ENCODE measurements at places on chromosomes 13 and 19.

GRCh38 chr13:87953381-87953780 lies 282.2 kb downstream of the SLITRK5 start:
- DNase-seq = no peak

DNA sequence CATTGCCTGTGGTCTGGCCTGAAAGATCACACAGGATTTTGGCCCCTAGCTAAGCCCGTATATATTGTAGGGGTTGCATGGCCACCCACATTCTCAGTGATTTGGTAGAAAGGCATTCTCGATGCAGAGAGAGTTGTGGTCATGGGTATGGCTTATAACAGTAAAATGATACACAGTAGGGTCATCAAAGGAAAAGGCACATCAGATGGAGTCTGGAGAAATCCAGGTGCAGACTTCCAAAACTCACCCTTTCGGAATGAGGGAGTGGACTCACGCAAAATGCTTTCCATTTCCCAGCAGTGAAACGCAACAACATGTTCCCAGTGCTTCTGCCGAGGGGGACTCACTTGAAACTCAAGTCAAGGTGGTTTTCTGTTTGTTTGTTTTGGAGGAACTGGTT lies 802.5 kb upstream of the SLITRK1 start:
- DNase-seq = no peak

DNA sequence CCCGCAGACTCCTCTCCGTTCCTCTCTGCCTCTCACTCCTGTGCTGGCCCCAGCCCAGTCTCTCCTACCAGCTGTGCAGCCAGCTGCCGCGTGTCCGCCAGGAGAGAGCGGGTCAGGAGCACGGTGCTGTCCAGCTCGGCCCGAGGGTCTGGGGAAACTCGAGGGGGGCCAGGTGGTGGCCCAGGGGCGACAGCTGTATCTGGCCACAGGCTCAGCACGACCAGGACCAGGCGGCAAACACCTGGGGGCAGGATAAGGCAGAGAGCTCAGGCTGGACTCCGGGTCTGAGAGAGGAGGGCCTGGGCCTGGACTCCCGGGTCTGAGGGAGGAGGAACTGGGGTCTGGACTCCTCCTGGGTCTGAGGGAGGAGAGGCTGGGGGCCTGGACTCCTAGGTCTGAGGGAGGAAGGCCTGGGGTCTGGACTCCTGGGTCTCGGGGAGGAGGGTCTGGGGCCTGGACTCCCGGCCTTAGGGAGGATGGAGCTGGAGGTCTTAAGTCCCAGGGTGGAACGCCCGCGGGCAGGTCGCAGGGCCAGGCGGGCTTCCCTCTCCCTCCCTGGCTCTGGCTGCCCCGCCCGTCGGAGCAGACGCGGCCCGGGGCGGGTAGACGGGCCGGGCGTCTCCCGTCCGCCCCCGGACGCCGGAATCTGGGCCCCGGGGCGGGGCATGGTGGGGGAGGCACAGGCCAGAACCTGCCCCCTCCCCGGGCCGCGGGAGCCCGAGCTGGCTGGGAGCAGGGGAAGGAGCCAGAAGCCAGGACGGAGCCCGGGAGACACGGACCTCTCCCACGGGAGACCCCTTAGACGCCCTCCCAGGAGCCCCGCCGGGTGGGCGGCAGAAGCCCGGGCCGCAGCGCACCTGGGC lies 1.3 kb downstream of the IL11 start:
- DNase-seq = no peak

DNA sequence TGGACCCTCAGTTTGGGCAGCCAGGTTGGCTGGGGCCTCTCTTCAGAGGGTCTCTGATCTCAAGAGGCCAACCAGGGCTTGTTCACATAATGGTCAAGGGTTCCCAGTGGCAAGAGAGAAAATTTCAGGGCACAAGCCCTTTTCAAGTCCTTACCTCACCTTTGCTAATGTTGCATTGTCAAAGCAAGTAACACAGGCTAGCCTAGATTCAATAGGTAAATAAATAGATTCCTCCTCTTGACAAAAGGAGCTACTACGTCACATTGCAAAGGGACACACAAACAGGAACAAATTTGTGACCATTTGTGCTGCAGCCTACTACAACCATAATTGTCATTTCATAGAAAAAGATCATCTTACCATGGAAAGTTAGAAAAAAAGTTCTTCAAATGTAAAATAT lies 33.9 kb upstream of the FRY start:
- DNase-seq = no peak

DNA sequence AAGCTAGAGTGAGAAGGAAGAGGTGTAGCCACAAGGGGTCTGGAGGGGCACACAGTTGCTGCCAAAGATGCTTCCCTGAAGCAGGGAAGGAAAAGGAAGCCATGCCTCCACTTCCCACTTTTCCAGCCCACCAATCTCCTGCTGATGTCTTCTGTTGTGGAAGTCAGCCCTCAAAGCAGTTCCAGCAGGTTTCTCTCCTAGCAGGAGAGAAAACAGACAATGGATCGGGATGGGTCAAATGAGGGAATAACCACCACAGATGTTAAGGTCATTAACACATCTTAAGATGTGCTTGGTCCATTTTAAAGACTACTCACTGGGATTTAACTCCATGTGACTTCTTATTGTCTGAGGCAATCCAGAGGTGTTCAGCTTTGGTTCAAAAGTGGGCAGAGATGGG lies 284.1 kb upstream of the SOX21 start:
- DNase-seq = no peak

- no peak for DNase-seq
Observed at GRCh38 chr19:48656840-48657474, 11.0 kb upstream of the CA11 start.

DNA sequence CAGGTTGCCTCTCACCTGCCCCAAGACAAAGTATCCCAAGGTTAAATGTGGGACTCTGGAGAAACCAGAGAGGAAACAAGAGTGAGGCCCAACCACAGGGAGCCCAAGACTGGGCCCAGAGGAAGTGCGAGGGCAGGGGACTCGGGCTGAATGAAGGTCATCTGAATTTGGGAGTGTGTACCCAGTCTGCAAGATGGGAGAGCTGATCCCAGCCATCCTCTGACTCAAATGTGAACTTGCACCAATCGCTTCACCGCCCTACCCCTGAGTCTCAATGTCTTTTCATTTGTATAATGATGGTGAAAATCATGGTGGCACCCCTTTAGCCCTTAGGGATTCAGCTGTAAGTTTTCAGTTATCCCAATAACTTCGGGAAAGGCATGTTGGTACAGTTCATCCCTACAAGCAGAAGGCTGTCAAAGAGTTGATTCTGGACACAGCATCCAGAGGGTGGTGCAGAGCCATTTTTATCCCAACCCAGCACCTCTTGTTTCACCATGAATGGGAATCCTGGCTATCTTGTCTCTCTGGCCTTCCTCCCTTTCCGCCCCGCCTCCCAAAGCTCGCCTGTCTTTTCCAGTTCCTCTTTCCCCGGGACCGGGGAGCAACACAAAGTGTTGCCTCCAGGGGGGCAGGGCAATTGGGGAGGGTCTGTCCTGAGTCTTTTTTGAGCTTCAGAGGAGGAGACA lies 123.4 kb downstream of the NUFIP1 start:
- DNase-seq = no peak

- DNase-seq = no peak
Observed at GRCh38 chr19:6604906-6605305, 14.0 kb upstream of the CD70 start.

GRCh38 chr19:35644987-35645679 lies 3.0 kb upstream of the COX6B1 start:
- peak; percentile 29 for DNase-seq

- no peak for DNase-seq
Observed at GRCh38 chr13:66353664-66354063, 876.5 kb downstream of the PCDH9 start.

DNA sequence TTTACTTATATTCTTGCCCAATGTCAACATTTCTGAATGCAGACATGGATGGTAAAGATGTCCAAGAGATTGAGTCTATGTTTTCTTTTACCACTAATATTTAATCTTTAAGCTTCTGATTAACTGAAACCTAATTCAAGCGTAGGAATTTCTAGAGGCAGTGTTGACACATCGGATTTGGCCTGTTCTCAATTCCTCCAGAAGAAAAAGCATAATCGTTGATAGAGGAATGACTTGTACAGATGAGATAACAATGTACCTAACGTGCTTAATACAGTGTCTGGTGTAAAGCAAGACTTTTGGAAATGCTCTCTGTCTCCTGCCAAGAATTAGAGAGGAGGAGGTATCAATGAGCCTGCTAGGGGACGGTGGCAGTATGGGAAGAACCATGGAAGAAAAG lies 35.2 kb downstream of the SLC15A1 start:
- no peak for DNase-seq

- DNase-seq = no peak
Observed at GRCh38 chr19:49924004-49924880, 4.8 kb upstream of the ATF5 start.

GRCh38 chr13:61777271-61777670 lies 361.6 kb upstream of the PCDH20 start:
- DNase-seq = no peak

- DNase-seq = no peak
Observed at GRCh38 chr13:20258208-20258962, 26.3 kb upstream of the GJB6 start.

- DNase-seq = no peak
Observed at GRCh38 chr19:40519352-40520322, 52.8 kb downstream of the SPTBN4 start.

DNA sequence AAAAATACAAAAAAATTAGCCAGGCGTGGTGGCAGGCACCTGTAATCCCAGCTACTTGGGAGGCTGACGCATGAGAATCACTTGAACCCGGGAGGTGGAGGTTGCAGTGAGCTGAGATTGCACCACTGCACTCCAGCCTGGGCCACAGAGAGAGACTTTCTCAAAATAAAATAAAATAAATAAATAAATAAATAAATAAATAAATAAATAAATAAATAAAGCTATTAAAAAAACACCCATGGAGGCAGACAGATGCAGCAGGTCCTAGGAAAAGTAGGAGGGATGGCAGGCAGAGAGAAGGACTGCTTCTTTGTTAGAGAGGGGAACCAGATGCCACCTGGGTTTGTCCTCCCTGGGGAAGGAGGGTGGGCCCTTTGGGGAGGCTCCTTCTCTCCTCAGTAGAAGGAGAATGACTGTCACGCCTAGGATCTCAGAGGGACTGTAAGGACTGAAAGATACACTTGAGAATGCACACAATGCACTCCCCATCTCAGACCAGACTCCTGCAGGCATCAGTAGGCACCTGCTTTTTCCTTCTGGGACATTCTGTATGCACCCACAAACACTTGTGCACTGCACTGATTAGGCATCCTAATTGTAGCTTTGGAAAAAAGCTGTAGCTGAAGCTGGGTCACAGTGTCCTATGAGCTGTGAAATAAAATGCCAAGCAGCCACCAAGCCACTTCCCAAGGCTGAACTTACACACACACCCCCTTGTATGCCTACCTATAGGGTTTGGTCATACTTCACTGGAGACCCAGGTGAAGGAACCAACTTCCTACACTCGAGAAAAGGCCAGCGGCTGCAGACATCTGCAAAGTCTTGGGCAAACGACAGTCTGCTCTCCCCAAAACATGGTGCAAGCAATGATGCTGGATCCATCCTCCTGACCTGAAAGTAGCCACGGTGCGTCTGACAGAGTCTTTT lies 18.9 kb upstream of the SLC35E1 start:
- DNase-seq = no peak

DNA sequence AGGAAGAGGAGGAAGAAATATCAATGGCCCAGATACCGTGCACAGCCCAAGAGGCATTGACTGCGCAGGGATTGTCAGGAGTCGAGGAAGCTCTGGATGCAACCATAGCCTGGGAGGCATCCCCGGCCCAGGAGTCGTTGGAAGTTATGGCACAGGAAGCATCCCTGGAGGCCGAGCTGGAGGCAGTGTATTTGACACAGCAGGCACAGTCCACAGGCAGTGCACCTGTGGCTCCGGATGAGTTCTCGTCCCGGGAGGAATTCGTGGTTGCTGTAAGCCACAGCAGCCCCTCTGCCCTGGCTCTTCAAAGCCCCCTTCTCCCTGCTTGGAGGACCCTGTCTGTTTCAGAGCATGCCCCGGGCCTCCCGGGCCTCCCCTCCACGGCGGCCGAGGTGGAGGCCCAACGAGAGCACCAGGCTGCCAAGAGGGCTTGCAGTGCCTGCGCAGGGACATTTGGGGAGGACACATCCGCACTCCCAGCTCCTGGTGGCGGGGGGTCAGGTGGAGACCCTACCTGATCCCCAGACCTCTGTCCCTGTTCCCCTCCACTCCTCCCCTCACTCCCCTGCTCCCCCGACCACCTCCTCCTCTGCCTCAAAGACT lies 36.0 kb downstream of the KEAP1 start:
- DNase-seq = no peak

GRCh38 chr19:38922482-38922881 lies 8.1 kb downstream of the SARS2 start:
- no peak for DNase-seq

- DNase-seq = peak; percentile 48
Observed at GRCh38 chr13:49110122-49110912, 109.8 kb upstream of the MLNR start.

DNA sequence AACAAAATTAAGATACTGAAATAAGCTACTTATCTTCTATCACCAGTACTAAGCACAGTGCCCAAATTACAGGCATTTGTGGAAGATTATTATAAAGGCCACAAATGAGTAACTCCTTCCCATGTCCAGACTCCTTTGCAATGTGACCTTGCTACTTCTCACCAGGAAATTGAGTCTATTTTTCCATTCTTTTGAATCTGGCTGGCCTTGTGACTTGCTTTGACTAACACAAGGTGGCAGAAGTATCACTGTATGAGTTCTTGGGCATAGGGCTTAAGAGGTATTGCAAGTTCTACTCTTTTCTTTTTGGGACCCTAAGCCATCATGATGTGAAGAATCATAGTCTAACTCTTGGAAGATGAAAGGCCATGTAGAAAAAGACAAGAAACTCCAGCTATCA lies 49.9 kb downstream of the UGGT2 start:
- DNase-seq = no peak

DNA sequence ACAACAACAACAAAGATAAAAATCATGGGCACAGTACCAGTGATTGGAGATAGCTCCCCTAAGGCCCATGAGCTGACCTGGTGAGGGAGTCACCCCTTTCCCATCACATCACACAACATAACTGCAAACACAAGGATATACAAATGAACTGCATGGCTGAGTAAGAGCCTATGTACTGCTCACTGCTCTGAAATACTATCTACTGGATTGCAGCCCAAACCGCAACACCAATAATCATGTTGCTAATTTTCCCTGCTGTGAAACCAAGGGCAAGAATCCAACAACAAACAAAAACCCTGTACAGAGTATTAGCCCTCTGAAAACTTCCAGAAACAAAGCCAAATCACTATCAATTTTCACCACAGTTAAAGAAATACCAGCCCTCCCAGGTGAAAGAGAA lies 1893.2 kb downstream of the PCDH9 start:
- no peak for DNase-seq

- no peak for DNase-seq
Observed at GRCh38 chr19:2223959-2224358, 12.2 kb downstream of the PLEKHJ1 start.

DNA sequence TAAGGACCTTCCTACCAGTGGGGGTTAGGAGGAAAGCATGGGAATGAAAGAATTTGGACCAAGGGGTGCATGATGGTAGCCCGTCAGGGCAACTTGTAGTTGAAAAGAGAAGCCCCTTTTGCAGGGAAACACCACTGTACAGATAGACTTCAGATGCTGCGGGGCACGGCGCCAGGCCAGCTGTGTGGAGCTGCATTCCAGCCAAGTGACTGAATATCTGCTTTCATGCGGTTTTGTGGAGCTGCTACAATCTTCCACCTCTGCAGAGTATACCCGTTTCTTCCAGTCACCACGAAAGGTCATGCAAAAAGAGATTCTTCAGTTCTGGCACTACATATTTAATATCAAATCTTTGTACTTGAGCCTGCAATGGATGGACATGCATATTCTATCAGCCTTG lies 104.7 kb downstream of the RGCC start:
- no peak for DNase-seq

- no peak for DNase-seq
Observed at GRCh38 chr19:49557641-49558325, 22.6 kb downstream of the NOSIP start.

Measured in stimulated activated CD8-positive, alpha-beta memory T cell treated with anti-CD3 and anti-CD28 coated beads, Interleukin-15, amount 100 ng/mL, for 4 hours (primary cell).